Pulmonary artery endothelial cell (primary cell): ENCODE measurements at places on chromosomes 11 and 22. TPM values are rescaled to one million over a fixed set of nuclear protein-coding genes. Genes with fewer than 3 reads are reported as not detected.

The TPBGL gene
- total RNA-seq = under 0.01 and 0.07 TPM in 2 replicates

The ENTHD1 gene
- not detected in 2 replicates for total RNA-seq

The EPS8L2 gene
- 2.0 and 3.0 TPM in 2 replicates for total RNA-seq

The OR56A1 gene
- total RNA-seq = not detected in 2 replicates

The ZBED4 gene
- total RNA-seq = 14.3 and 16.7 TPM in 2 replicates

The KLHL22 gene
- total RNA-seq = 19.1 and 21.4 TPM in 2 replicates

The RAB39A gene
- total RNA-seq = 0.07 TPM in 1 of 2 replicates, not detected in the other

The SLC43A1 gene
- 14.1 and 15.6 TPM in 2 replicates for total RNA-seq

The ELFN2 gene
- total RNA-seq = under 0.01 and 0.04 TPM in 2 replicates
